ENCODE measurements at places on chromosomes 7 and 10.

DNA sequence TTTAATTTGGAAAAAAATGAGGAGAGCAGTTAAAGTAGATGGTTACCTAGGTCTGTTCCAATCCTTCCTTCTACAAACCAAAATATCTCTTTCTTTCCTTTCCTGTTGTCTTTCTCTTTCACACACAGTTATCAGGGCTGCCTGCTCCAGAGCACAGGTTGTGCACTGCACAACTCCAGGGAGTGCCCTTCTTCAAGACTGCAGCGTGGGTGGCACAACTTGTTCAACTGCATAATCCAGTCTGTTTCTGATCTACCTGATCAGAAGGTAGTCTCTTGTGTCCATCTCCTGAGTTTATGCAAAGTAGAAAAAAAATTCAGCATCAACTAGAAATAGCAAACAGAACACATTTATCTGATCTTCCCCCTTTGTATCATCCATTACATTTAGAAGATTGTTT is 78.1 kb upstream of the COL13A1 start:
- no peak for DNase-seq

- no peak for DNase-seq
Measured at GRCh38 chr10:8163824-8164223, 109.3 kb downstream of the GATA3 start.

DNA sequence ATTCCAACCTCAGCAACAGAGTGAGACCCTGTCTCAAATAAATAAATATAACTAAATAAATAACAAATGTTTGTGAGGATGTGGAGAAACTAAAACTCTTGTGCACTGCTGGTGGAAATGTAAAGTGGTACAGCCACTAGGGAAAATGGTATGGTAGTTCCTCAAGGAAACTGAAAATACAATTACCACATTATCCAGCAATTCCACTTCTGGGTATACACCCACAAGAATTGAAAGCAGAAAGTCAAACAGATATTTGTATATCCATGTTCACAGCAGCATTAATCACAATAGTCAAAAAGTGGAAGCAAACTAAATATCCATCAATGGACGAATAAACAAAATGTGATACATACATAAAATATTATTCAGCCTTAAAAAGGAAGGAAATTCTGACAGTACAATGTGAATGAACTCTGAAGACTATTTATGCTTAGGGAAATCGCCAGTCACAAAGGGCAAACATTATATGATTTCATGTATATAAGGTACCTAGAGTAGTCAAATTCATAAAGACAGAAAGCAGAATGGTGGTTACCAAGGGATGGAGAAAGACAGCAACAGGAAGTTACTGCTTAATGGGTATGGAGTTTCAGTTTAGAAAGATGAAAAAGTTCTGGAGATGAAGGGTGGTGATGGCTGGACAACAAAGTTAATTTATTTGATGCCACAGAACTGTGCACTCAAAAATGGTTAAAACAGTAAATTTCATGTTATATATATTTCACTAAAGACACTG is 9.8 kb downstream of the ARHGAP12 start:
- DNase-seq: peak; percentile 21

DNA sequence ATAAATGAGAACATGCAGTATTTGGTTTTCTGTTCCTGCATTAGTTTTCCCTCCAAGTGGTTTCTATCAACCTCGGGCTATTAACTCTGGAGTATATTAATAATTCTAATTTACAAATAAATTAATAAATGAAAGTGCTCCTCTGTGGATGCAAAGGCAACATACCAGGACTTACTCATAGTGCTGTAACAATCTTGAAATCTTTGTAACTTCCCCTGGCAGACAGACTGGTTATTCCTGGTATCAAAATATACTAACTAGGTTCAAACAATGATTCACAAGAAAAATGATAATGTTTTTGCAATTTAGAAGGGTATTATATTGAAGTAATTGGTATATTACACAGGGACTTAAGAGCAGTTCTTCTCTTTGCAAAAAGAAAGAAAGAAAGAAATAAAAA is 177.2 kb downstream of the FANK1 start:
- no peak for DNase-seq

DNA sequence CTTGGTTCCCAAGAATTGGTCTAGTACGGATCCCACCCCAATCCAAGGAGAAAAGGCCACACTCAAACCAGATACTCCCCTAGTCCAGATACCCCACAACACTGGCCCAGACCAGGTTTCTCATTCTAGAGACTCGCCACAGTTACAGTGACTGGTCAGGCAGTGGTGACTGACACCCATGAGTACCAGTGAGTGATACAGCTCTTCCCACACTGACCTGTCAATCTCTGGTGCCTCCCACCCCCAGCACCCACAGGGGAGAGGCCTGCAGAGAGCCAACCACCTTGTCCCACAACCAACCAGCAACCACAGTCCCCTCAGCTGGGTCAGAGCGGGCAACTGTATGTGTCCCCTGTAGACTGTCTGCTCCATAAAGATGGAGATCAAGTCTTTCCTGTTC is 152.8 kb downstream of the NEURL1 start:
- DNase-seq: no peak

DNA sequence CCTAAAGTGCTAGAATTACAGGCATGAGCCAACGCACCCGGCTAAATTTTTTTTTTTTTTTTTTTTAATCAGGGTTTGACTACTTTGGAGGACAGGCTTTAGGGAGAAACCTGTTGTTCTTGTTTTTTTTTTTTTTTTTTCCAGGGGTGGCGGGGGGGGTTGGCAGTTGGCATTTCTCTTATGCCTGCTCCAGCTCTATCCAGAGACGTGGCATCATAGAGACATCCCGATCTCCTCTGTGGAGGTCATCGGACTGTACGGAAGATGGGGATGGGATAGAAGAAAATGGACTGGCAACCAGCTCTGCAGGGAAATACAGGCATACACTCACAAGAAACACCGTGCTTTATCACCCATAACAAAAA is 130.8 kb downstream of the PRPF18 start:
- DNase-seq: no peak

Measured in Jurkat, Clone E6-1 (cell line).